Stimulated activated CD4-positive, alpha-beta T cell treated with anti-CD3 and anti-CD28 coated beads, Interleukin-12 subunit alpha, Interleukin-12 subunit beta, amount 100 ng/mL, for 4 hours (primary cell): ENCODE measurements at places on chromosomes 11 and 22.
A peak's percentile ranks its signal among the peaks of the same experiment; 100 is the strongest.

DNA sequence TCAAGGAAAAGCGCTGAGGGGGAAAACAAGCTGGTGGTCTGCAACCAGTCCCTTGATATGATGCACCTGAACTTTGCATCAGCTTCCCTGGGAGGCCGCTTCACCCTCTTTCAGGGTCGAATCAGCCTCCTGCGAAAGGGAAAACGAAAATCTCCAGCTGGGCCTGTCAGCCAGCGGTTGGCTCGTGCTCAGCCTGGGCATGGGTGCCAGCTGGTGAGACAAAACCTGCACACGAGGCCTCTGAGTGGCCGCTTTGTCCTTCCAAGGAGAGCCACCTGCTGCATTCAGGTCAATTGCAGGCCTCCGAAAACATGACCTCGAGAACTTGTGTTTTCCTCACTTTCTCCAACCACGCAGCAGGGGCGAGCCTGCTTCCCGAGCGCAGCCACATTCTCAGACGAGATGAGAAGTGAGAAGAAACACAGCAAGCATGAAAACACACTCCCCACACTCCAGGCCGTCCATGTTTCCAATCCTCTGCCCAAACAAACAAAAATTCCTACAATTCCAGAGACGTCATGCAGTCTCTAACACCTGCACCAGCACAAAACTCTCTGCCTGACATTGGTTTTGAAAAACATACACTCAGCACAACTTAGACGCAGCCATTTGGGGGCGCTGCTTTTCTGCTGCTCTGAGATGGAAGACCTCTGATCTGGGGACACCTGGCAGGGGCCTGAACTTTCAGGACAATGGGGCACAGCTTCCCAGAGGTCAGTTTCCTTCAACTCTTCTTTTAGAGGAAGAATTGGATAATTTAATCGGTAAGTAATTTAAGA lies 77.1 kb downstream of the DHCR7 start:
- no peak for DNase-seq

DNA sequence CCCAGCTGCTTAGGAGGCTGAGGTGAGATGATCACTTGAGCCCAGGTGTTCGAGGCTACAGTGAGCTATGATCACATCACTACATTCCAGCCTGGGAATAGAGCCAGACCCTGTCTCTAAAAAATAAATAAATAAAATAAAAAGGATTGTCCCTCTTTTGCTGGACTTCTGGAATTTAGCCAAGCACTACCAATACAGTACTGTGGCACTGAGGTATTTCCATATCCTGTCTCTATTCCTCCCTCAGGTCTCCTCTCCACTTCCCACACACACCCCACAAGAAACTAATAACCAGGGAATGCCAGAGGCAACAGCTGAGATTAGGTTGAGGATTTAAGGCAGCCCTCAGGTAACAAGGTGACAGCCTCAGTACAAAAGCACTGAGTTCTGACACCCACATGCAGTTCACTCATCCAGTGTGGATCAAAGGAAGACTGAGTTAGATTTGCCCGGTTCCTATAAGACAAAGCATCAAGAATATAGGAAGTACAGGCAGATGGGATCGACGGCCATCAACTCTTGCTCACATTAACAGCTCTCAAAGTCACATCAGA lies 4.5 kb upstream of the PPP2R1B start:
- DNase-seq, result no peak

- peak; percentile 16 for DNase-seq
Observed at GRCh38 chr11:61917334-61918109, at the start of gene RAB3IL1. TSS of gene RAB3IL1 (minus strand) at chr11:61917566. CDS start at chr11:61917367, 199 bp downstream.

- no peak for DNase-seq
Observed at GRCh38 chr11:132444911-132445310, 1074.5 kb downstream of the NTM start.

DNA sequence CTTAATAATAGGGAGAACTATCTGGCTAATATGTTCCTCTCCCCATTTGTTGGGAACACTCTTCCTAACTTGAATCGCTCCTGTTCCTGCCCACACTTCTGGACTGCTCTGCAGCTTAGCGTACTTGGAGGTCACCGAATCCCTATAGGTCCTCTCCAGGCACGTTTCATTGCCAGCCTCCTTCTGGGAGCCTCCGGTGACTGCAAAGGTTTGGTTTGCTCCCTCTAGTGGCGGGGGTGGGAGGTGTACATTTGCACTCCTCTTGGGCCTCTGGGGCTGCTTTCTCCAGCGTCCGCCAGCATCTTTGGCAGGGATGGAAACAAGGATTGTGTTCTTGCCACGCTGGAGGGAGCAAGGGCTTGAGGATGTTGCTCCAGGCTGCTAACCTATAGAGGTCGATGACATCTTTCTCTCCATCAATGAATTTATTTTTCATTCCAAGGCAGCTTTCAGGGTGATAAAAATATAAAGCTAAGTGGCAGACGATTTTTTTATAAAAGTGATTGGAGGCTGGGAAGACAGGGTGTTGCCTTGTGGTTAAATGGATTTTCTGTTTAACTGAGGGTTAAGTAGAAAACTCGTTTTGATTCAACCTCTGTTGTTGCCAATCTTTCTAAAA lies 48.7 kb downstream of the TSPAN18 start:
- DNase-seq, result peak; percentile 59

DNA sequence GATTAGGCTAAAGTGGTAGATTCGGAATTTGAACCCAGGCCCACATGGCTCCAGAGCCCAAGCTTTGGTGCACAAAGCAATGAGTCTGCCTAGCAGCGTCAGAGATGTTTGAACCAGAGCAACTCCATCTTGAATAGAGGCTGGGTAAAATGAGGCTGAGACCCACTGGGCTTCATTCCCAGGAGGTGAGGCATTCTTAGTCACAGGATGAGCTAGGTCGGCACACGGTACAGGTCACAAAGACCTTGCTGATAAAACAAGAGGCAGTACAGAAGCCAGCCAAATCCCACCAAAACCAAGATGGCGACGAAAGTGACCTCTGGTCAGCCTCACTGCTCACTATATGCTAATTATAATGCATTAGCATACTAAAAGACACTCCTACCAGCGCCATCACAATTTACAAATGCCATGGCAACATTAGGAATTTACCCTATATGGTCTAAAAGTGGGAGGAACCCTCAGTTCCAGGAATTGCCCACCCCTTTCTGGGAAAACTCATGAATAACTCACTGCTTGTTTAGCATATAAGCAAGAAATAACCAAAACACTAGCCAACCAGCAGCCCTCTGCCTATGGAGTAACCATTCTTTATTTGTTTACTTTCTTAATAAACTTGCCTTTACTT lies 40.3 kb upstream of the DAGLA start:
- DNase-seq, result no peak

- DNase-seq, result no peak
Observed at GRCh38 chr11:108983636-108984420, 319.0 kb downstream of the DDX10 start.
